ENCODE measurements at places on chromosomes 12 and 14.

DNA sequence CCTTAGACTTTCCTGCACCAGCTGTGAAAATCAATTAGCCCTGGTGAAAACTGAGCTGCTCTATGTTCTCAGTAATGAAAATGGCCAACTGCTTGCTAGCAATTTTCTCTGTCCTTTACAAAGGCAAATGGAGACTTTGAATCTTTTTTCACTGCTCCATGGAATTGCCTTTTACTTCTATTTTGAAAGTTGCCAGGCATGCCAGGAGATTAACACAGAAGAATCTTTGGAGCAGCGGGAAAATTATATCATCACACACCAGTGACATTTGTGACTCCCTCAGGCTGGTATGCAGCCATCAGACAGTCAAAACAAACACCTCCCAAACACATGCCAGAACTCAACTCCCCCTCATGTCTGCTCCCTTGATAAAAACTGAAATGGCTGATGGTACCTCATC lies 872.0 kb upstream of the FLRT2 start:
- no peak for DNase-seq

- no peak for DNase-seq
Observed at GRCh38 chr12:25197608-25198007, 2.6 kb downstream of the ETFRF1 start.

DNA sequence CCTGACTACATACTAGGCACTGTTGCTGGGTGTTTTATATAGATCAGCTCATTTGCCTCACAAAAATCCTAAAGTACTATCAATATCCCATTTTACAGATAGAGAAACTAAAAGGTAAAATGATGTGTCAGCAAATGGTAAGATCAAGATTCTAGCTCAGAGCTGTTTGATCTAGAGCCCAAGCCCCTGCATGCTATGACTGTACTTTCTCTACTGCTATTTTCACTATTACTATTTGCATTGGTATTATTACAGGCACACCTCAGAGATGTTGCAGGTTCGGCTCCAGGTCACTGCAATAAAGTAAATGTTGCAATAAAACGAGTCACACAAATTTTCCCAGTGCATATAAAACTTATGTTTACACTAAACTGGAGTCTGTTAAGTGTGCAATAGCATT lies 10.9 kb downstream of the ISCU start:
- DNase-seq: no peak

GRCh38 chr14:61203081-61203753 lies 77.9 kb downstream of the TMEM30B start:
- no peak for DNase-seq

DNA sequence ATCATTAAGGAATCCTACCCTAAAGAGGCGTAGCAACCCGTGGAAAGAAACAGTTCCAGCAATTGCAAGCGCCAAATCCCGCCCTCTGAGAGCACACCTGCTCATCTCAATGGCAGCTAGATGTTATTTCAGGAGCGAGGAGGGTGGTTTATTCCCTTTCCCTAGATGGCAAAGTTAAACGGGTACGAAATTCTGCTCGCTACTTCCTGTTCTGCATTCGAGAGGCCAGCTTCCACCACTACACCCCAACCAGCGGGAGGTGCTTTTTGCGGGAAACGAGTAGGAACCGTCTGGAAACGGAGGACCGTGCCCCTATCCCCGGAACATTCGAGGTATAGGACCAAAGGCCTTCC lies 536 bp downstream of the VPS29 start:
- peak; percentile 4 for DNase-seq

DNA sequence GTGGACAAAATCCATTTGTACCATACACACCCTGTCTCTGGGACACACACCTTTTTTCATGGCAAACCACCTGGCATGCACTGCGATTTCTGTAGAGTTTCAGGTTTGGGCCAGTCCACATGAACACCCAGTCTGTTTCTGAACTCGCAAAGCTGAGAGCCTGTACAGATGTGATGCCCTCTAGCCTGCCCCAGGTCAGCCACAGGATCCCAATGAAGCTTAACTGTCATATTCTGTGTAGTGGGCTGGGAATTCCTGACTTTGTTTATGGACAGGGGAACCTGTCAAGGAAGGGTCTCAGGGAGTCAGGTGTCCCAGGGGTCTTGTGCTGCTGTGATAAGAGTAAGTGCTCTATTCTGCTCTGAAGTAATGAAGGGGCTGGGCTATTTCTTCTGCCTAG lies 39.8 kb downstream of the CPM start:
- no peak for DNase-seq

- DNase-seq: no peak
Observed at GRCh38 chr12:103530307-103531066, 34.7 kb upstream of the C12orf42 start.

DNA sequence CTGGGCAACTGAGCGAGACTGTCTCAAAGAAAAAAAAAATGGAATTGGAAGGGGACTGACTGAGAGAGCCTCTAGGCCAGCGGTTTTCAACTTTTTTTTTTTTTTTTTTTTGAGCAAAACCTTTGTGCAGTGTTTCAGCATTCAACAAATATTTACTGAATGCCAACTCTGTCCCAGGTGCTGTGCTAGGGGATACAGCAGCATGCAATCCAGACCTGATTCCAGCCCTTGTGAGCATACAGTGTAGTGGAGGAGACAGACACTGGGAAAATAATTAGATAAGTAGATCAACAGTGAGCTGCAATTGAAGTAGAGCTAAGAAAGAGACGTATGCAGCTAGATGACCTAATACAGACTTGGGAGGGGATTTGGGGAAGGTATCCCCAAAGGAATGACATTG lies 23.8 kb upstream of the LTBP2 start:
- no peak for DNase-seq

DNA sequence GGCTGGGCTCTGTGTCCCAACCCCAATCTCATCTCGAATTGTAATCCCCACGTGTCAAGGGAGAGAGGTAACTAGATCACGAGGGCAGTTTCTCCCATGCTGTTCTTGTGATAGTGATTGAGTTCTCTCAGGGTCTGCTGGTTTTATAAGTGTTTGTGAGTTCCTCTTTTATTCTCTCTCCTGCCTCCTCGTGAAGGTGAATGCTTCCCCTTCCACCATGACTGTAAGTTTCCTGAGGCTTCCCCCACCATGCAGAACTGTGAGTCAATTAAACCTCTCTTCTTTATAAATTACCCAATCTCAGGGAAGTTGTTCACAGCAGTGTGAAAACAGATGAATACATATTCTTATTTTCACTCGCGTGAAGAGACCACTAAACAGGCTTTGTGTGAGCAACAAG lies 148.2 kb downstream of the TMEM30B start:
- no peak for DNase-seq

DNA sequence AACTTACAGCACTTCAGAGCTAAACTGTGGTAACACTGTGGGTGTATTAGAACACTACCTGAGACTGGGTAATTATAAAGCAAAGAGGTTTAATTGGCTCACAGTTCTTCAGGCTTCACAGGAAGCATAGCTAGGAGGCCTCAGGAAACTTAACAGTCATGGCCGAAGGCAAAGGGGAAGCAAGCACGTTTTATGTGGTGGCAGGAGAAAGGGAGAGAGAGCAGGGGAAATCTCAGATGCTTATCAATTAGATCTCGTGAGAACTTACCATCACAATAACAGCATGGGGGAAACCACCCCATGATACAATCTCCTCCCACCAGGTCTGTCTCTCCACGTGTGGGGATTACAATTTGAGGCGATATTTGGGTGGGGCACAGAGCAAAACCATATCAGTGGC lies 512.6 kb downstream of the RERGL start:
- DNase-seq: no peak

GRCh38 chr14:31717294-31718085 lies 156.3 kb downstream of the NUBPL start:
- no peak for DNase-seq

GRCh38 chr14:35405304-35405996 lies 901 bp upstream of the NFKBIA start:
- DNase-seq: no peak

- DNase-seq: no peak
Observed at GRCh38 chr12:12606781-12607589, 4.7 kb upstream of the CREBL2 start.

DNA sequence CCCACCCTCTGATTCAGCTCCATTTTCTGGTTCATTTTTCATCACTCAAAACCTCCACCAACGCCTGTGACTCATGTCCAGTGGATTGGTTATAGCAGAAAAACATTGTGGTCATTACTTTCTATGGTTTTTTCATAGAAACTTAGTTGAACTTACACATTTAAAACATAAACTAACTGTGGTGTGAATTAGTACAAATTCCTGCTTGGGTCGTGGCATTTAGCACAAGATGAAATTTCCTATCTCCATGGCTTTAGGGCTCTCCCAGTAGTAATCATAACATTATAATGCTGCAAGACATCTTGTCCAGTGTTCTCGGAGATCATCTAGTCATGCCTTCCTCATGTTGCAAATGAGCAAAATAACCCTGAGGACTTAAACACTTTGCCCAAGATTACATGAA lies 7.1 kb downstream of the RNASE7 start:
- no peak for DNase-seq

- DNase-seq: no peak
Observed at GRCh38 chr14:98176892-98177291, 1095.1 kb downstream of the BCL11B start.

DNA sequence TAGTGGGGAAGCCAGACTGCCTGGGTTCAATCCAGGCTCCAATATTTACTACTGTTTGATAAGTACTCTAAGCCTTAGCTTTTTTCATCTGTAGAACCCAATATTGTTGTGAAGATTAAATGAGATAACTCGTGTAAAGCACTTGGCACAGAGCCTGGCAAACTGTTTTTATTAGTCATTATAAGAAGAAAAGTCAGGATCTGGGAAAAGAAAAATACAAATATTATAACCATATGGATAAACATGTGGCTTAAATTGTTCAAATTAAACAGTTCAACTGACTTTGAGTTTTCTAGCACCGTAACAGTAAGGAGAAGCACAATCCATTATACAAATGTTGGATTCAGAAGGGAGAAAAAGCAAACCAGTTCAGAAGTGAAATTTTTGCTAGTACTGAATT lies 22.0 kb upstream of the CDK17 start:
- DNase-seq: no peak

- DNase-seq: no peak
Observed at GRCh38 chr12:105748806-105749600, 389.8 kb downstream of the NUAK1 start.

DNA sequence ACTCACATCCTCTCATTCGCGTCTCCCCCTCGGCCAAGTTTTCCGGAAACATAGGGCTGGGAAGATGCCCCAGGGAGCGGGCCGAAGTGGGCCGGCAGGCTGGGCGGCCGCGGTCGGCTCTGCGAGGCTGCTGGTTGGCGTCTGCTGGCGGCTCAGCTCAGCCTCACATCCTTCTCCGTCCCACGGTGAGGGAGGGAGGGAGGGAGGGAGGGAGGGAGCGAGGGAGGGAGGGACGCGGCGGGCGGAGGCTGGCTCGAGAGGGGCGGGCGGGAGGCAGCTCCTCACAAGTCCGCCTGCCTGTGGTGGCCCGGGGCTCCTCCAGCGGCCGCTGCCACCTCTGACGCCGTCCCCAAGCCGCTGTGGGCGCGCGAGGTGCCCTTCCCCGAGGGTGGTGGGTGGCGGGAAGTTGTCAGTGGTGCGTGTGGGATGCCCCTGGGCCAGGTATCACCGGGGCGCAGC lies 93.8 kb downstream of the RFLNA start:
- DNase-seq: no peak

- DNase-seq: no peak
Observed at GRCh38 chr12:100901266-100901665, 106.7 kb downstream of the ANO4 start.

DNA sequence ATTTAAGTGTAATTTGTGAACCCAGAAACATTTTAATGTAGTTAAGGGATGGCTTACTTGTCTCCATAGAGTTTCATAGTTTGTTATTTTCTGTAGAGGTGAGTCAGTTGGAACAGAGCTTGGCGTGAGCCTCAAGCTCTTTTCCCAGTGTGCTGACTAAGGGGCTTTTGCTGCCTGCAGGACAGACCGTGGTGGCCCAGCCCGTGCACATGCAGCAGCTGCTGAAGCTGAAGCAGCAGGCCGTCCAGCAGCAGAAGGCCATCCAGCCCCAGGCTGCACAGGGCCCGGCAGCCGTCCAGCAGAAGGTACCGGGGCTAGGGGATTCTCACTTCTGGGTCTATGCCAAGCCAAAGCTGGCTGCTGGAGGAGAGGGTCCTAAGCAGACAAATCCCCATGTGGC lies 76.9 kb downstream of the DDX51 start:
- DNase-seq: no peak

GRCh38 chr14:101543814-101544213 lies 17.5 kb upstream of the DIO3 start:
- no peak for DNase-seq

DNA sequence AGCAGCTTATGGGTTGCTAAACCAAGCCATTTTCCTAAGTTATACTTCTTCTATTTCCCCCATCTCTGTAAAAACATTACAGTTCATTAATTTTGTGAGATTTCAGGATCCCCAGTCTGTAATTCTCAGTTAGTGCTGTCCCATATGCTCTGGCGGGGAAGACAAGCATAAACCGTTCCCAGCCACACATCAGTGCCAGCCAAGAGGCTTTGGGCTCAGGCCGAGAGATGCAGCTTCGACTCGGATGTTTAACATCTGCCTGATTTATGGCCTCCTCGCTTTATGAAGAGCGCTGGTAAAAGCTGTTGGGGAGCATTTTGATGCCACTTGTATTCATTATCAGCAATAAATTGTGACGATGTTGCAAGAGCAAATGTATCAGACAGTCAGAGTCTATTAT lies 349.1 kb upstream of the CCDC196 start:
- DNase-seq: no peak

DNA sequence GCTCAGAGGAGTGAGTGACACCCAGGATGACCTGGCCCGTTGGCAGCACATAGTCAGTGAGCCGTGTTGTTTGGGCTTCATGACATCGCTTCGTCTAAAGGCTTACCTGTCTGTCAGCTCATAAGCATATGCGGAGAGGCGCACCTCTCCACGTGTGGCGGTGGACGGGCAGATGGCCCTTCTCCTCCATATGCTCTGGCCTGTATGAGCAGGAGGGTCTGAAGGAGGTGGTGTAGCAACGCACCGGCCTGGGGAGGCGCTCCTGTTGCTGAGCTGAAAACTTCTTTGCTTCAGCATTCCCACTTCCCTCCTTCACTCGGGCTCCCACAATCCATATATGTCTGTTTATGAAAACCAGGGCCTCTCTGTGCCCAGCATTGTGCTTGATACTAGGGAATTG lies 186.1 kb downstream of the TSPAN9 start:
- DNase-seq: no peak

DNA sequence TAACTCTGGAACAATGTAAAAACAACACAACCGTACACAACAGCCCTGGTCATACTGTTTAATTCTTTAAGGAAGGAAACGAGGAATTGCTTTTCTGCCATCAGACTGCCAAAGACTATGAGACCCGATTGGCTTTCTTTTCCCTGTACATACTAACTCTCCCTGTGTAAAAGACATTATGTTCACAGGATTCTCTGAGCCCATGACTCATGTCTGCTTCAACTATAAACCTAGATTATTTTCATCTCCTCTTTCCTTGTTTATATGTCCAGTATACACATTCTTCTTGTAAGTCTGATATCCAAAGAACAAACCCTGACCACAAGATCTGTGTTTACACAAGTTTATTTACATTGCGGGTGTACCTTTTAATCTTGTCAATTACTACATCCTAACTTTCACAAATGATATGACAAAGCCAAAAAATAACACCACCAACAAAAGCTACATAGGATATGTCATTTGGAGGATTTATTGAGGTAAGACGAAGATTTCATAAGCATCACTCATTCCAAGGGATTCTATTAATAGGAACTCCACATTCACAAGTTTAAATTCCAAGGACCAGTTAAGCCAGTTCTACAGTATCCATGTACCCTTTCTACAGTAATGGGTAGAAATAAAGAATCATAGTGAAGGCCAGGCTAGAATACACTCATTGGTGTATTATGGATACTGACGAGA lies 67.3 kb downstream of the STXBP6 start:
- no peak for DNase-seq

All from AG09309 (cell line).